NCI-H1105 treated with DMSO at 0.1 percent for 48 hours (cell line): ENCODE measurements at places on chromosomes 7 and 10.

- DNase-seq: no peak
Observed at GRCh38 chr10:114723991-114724715, 66.1 kb upstream of the ABLIM1 start.

DNA sequence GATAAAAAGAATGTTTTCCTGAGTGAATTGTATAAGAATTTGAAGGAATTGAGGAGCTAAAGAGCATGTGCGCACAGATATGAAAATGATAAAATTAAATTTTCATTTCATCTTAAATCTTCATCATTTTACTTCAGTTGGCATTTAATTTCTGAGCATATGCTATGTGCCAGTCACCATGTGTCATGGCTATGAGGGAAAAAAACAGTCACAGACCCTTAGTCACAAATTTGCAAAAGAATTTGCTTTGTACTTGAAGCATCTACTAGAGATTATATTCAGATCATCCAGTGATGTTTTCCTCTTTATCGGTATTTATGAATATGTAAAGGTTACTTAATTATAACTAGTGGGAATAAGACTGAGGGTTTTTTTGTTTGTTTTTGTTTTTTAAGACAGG is 29.8 kb downstream of the VCL start:
- no peak for DNase-seq

- DNase-seq: no peak
Observed at GRCh38 chr7:5349437-5350173, 66.9 kb downstream of the SLC29A4 start.

DNA sequence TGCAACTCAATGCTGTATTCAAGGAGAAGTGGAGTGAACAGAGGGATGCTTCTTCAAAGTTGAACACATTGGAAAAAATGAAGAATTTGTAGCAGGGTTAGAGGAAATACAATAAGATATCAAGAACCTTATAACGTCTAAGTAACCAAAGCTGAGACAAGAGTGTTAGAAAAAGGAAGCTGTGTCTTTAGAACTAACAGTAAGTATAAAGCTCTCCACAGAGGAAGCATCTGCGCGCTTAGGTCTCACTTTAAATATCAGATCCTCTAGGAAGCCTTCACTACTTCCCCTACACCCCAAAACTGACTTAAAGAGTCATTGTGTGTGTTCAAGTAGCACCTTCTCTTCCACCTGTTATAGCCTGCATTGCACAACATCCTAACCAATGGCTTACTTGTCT is 43.0 kb downstream of the CH25H start:
- DNase-seq: no peak

DNA sequence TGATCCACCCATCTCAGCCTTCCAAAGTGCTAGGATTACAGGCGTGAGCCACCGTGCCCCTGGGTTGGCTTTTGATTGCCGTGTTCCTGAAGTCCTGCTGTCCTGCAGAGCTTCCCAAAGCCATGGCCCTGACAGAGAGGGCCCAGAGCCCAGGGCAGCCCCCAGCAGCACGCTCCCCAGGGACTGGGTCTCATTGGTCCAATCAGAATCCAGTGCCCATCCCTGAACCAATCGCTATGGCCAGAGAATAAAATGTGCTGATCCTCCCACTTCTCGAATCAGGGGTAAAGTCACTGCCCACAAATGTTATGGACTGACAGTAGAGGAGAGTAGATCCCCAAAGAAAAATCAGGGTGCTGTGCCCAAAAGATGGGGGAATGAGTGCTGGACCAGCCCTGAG is 5.0 kb upstream of the C10orf105 start:
- DNase-seq: no peak

DNA sequence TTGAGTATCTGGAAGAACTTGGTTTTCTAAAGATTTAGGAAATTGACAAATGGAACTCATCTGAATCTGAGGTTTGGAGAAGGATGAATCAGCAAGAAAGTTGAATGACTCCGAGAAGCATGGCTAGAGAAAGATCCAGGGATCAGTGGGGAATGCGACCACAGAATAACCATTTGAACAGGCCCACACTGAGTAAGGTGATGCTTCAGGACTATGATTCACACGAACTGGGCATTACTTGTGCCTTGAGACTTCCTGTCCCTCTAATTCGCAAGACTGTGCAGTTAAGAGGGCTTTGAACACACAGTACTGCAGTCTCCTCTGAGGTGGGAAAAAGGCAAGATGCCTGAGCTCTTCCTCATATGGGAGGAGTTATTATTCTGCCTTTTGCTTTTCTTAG is 395.5 kb upstream of the POM121L12 start:
- DNase-seq: no peak

- no peak for DNase-seq
Observed at GRCh38 chr10:5540891-5541290, 16.1 kb downstream of the CALML3 start.

DNA sequence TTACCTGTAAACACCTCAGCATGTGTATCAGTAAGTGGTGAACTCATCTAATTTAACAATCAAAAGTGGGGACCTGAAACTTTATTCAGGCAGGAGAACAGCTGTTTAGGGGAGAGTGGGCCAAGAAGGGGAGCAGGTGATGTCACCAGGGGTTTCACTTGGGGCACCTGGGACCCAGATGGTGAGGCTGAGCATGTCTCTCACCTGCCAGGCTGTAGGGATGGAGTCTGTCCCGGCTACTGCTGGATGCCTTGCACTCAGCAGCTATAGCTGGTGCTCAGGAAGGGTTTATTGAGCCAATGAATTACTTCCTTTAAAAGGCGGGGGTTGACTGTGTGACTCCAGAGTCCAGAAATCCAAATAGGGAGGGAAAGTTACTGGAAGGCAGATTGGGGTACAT is 23.0 kb downstream of the CDH23 start:
- no peak for DNase-seq

GRCh38 chr7:80771523-80771922 is 133.1 kb downstream of the CD36 start:
- DNase-seq: no peak

DNA sequence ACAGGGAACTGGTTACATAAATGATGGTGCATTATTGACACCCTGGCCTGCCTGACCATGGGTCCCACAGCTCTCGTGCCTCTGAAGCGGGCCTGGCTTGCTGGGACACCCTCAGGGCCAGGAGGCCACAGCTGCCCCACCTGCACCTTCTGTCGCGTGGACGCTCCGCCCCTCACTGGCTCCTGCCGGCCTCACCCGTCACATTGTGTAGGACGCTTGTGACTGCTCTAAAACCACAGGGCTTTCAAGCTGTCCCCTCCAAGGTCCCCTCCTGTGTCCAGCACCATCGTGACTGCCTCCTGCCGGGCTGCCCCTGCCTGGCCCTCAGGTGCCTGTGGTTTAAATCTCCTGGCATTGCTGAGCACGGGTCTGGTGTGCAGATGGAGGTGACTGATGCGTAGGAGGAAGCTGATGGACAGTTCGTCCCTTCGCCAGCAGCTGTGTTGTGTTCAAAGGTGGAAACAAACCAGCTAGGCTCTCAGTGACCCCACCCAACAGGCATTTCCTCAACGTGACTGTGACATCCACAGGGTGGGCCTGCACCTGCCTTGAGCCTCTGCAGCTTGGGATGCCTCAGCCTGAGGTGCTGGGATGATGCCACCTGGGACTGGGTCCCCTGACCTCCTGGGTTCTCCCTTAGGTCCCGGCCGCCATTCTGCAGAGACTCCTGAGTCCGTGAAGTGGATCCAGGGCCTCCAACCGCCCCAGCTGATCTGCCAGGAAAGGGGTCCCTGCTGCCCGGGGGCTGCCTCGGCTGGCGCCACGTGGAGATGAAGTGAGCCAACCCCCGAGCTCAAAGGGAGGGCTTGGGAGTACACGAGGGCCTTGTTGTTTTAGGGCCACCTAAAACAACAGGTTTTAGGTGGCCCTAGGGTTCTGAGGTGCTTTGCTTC is 148.5 kb downstream of the WDR37 start:
- DNase-seq: no peak

DNA sequence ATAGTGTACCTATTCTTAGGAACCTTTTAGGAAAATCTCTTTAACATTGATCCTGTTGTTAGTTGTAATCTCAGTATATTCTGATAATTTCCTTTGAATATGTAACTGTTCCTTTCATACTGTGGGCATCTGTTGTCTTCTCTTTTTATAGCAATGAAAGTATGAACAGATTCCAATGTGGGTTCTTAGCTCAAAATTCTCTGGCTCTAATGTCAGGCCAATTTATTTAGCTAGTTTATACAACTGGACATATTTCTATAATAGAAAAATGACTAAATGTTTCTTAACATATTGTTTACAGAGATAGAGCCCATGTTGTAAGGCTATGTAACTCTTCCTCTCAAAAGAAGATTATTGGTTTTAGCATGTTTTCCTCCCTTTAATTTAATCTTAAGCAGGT is 363.2 kb downstream of the AUTS2 start:
- DNase-seq: no peak

- DNase-seq: no peak
Observed at GRCh38 chr10:78310481-78311080, 276.9 kb downstream of the RPS24 start.

DNA sequence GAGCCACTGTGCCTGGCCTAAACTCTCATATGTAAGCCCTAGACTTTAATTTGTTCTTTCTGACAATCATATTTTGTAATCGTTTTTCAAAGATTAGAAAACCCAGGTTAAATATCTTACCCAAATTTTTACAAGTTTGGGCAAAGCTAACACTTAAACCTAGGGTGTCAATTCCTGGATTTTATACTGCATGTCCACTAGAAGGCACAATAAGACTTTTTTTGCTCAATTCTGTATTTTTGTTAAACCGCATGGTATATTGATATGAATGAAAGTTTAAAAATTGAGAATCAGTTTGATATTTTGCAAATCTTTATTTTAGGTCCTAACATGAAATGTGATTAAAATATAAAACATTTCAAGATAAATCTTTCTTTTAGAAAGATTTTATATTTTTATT is 29.3 kb downstream of the DYNC2I1 start:
- DNase-seq: peak; percentile 27

DNA sequence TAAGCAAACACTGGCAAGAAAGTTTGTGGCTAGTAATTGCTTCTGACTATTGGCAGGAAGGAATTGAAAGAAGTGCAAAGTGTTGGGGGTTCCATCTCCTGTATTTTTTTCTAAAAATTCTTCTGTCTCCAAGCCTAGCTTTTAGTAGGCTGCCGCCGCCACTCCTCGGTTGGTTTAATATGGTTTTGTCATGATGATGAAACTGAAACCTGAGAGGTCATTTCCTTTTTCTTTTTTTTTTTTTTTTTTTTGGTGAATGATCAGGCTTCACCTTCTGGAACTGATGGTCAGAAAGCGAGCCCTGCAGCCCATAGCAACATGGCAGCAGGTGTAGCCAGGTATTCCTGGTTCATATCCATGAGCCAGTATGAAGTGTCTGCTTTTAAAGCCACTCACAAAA is 75.3 kb upstream of the AGBL3 start:
- DNase-seq: no peak

- DNase-seq: no peak
Observed at GRCh38 chr7:18387191-18387735, 108.3 kb upstream of the HDAC9 start.
